Activated T-helper 1 cell treated with anti-CD3 and anti-CD28 coated beads, Interleukin-12 subunit alpha, Interleukin-12 subunit beta, Interleukin-2, Interleukin-4 antibody, amounts not matched to agents 30 ng/mL and 10 ng/mL and 1 ng/mL, durations not matched to agents 14 hours and 24 hours and 36 hours (primary cell): ENCODE measurements at places on chromosomes 3 and 15. TPM values are rescaled to one million over a fixed set of nuclear protein-coding genes. Genes with fewer than 3 reads are reported as not detected.
A peak's percentile ranks its signal among the peaks of the same experiment; 100 is the strongest.

The SLC2A2 gene
- total RNA-seq = not detected in 2 replicates

The KLHL40 gene
- total RNA-seq = not detected in 2 replicates

The THAP10 gene
- total RNA-seq = not detected in 2 replicates

The HCN4 gene
- not detected in 2 replicates for total RNA-seq

The LINS1 gene
- total RNA-seq = 64.1 and 70.5 TPM in 2 replicates

- DNase-seq = peak; percentile 21
Observed at GRCh38 chr3:186254676-186255650, 107.1 kb downstream of the DGKG start.

GRCh38 chr3:27578032-27578431, 93.8 kb upstream of the SLC4A7 start:
- no peak for DNase-seq

DNA sequence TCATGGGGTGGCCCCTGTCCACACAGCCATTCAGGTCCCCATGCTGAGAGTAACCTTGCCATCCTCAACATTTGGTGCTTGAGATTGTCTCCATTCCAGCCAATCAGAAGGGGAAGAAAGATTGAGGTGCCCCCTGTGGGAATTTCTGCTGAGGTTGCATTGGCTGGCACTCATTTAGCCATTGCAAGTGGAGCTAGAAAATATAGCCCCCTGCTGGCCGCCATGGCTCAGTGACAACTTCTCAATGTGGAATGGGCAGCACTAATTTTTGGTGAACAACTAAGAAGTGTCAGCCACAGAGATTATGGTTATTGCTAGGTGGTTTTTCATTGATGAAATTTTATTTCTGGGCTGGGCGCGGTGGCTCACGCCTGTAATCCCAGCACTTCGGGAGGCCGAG, 22.0 kb downstream of the COL6A6 start:
- DNase-seq = no peak

GRCh38 chr3:170485696-170486095, 67.0 kb downstream of the CLDN11 start:
- no peak for DNase-seq

DNA sequence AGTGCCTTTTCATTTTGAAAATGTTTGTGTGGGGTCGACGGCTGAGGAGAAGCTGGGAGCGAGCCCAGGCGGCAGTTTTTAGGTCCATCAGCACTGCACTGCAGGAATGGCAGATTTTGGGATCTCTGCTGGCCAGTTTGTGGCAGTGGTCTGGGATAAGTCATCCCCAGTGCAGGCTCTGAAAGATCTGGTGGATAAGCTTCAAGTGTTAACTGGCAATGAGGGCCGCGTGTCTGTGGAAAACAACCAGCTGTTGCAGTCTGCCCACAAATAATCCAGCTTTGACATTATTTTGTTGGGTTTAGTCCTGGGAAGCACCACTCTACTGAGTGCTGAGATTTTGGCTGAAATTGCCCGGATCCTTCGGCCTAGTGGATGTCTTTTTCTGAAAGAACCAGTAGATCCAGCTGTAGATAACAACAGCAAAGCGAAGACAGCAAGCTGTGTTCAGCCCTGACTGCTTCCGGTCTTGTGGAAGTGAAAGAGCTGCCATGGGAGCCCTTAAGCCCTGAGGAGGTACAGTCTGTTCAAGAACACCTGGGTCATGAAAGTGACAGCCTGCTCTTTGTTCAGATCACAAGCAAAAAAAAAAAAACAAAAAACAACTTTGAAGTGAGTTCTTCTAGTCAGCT, 13.1 kb upstream of the ANP32A start:
- peak; percentile 9 for DNase-seq

- DNase-seq = no peak
Observed at GRCh38 chr3:43093006-43093405, 12.9 kb downstream of the POMGNT2 start.

GRCh38 chr3:140342668-140343067, 335.2 kb upstream of the TRIM42 start:
- DNase-seq = no peak

DNA sequence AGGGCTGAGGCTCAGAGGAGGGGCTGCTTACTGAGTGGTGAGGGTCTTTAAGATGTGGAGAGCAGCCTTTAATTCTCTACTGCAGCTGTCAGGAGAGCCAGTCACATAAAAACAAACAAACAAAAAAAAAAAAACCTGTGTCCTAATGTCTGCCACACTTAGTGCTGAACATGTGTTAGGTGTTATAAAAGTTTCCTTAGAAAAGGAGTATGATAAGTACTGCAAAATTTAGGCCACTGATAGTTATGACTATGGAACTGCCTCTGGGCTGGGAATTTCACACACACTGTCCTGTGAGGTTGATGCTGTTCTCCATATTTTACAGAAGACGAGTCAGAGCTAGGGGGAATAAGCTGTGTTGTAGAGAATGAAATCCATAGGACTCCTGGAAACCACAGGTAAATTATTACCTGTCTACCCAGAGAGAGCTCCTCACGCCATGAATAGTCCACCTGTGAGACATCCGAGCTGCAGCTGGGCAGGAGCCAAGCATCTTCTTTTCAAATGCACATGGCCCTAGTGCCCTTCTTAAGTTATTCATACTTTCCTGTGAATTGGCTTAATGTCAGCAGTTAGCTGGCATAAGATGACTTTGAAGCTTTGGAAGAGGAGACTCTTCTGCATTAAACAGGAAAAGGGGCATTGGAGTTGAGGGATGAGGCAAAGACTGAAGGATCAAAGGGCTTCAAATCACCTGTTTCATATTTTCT, 34.5 kb upstream of the SKOR1 start:
- DNase-seq = no peak

DNA sequence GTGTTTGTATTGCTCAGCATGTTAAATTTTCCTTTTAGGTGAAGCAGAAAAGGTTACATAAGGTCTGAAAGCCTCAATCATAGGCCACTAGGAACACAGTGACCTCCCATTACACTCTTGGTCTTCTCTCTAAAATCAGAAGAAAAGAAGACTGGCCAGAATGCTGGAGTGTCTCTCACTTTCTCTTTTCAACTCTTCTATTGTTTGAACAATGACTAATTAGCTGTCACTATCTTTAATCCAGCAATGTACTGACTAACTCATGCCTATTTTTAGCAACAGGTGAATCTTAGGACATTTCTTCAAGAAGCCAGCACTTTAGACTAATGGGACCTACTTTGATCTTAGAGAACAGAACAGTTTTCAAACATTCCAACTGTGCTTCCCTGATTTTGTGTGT, 142.8 kb downstream of the TGFBR2 start:
- no peak for DNase-seq

DNA sequence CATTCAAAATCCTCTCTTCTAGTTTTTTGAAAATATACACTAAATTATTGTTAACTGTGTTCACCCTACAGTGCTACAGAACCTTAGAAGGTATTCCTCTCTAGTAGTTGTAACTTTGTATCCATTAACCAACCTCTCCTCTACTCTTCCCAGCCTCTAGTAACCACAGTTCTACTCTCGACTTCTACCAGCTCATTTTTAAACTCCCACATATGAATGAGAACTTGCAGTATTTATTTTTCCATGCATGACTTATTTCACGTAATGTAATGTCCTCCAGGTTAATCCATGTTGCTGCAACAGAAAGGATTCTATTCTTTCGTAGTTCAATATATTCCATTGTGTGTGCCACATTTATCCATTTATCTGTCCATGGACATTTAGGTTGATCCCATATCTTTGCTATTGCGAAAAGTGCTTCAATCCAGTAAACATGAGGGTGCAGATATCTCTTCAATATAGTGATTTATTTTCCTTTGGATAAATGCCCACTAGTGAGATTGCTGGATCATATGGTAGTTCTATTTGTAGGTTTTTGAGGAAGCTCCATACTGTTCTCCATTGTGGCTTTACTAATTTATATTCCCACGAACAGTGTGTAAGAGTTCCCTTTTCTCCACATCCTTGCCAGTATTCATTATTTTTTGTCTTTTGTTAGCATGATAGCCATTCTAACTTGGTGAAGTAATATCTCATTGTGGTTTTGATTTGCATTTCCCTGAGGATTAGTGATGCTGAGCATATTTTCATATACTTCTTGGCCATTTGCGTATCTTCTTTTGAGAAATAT, 113.7 kb upstream of the SMAD3 start:
- no peak for DNase-seq

- no peak for DNase-seq
Observed at GRCh38 chr15:98547275-98547674, 101.1 kb upstream of the IGF1R start.

- no peak for DNase-seq
Observed at GRCh38 chr15:60740787-60741354, 261.9 kb upstream of the ICE2 start.

DNA sequence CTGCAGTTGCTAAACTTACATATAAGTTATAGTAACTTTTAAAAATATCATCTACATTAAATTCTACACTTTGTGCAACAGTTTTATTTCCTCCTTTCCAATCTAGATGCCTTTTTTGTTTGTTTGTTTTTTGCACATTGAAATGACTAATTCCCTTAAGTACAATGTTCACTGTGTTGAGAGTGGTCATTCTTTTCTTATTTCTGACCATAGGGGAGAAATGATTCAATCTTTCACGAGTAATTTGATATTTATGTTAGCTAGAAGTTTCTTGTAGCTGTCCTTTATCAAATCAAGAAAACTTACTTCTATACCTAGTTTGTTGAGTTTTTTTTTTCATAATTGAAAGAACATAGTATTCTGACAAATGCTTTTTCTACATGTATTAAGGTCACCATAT, 85.0 kb upstream of the CBLB start:
- DNase-seq = no peak

- no peak for DNase-seq
Observed at GRCh38 chr15:40198355-40199085, 37.7 kb downstream of the BUB1B start.

DNA sequence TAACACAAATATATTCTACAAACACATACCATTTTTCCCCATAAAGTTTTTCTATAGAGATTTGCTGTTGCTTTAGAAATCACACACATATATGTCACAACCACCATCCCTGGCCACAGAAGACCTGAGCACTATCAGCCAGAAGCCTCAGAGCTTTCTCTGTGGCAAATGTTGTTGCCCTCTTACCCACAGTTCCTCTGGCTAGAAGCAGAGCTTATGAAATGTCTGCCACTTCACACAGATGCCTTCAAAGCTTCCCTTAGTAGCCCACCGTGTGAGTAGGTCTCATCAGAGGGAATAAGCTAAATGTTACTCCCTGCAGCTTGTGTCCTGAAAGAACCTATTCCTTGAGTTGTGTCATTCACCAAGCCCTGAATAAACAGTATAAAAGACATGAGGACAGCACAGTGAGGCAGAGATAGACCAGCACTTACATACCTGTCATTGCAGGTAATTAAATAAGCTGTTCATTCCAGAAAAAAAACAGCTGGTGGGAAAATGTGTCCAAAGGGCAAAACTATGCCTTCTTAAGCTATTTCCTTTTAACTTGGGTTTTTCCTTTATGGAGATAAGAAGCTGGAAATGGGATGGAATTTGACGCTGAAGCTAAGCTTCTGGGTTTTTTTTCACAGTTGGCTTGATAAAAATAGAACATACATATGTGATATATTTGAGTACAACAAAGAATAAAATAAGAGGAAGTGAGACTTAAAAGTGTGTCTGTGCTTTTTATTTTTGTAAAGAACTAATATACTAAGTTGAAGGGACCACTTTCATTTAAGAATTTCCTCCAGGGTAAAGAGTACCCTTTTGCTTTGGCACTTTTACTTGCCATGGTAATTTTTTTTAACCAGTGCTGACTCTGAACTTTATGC, 391.4 kb downstream of the KCNH8 start:
- no peak for DNase-seq

DNA sequence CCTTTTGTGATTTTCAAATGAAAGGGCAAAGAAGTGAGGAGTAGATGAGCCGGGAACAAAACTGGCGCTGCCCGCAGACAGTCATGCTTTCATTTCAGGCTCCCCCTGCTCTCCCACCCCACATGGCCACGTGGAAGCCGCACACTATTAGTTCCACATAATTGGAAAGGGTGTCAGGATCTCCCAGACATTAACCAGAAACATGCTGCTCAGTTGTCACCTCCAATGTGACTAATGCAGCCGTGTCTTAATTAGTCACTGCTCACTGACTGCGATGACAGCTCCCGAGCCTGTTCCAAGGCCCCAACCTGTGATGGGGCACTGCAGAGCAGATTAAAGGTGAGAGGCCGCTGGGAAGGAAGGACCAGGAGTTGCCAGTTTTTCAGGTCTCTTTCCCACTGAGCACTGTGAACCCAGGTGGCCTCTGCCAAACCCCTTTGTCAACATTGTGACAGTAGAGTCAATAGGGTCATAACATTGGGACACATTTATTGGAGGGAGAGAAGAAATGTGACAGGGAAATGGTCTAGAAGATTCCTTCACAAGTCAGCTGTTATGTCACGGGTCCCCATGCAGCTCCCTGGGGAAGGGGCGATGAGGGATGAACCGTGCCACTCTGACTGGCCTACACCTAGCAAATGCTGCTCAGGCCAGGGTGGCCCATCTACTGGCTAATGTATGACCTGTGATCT, 38.6 kb upstream of the SFMBT1 start:
- no peak for DNase-seq

DNA sequence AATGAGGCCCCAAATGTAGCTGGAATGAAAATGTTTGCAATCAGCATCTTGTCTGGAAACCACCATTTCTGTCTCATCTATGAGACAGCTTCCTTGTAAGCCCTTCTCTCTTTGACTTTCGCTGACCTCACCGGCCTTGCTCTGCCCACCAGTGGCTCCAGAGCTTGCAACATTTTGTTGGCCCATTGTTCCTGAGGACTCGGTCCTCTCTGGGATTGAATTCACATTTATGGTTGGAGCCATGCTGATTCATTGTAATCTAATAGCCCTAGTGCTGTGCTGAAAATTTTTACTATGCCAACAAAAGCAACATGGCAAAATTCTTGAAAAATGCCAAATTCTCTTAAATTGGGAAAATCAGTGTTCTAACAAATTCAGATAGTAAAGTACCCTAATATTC, 37.2 kb downstream of the ABHD5 start:
- DNase-seq = no peak

- DNase-seq = no peak
Observed at GRCh38 chr3:71586810-71587242, 3.3 kb upstream of the FOXP1 start.

- no peak for DNase-seq
Observed at GRCh38 chr3:65432388-65433003, 606.2 kb downstream of the MAGI1 start.

DNA sequence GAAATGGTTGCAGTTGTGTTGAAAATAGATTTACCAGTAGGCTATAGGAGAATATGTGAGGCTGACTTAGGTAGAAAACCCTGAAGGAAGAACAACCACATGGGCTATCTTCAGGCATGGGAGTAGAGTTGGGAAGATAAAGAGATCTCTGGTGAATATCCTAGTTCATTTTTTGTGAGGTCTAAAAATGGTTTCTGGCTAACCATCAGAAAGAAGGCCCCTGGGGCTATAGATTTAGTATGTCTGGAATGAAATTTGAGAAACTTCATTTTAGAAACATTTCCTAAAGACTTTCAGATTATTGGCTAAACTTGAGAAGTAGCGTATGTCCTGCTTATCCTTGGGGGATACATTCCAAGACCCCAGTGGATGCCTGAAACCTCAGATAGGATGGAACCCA, 148.2 kb downstream of the NAALADL2 start:
- no peak for DNase-seq

- no peak for DNase-seq
Observed at GRCh38 chr3:187504435-187504834, 136.2 kb downstream of the RTP4 start.
